K562 (cell line): ENCODE measurements at places on chromosomes 2 and 18. TPM values are rescaled to one million over a fixed set of nuclear protein-coding genes. Genes with fewer than 3 reads are reported as not detected.

Gene MYCN
- not detected in 2 replicates for polyA plus RNA-seq

GRCh38 chr18:37711766-37712505 is 146.3 kb upstream of the CELF4 start:
- DNase-seq: no peak

GRCh38 chr18:63197246-63197869 is 122.2 kb downstream of the BCL2 start:
- DNase-seq: no peak

DNA sequence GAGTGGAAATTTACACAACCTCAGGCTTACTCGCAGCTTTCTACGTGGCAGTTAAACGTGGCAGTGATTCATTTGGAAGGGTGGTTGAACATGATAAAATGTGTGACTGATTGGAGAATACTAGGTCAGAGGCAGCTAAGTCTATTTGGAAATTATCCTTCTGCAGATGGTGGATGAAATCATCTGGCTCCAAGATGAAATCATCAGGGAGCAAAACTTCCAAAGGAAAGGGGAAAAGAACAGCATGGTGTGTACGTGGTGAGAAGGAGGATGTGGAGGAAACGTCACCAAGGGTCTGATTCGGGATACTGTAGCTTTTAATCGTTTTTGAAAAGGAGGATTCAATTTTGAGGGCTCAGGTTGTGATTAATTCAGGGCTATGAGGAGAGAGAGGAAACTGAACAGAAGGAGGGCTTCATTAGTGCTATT is 47.9 kb downstream of the COL3A1 start:
- DNase-seq: no peak

- no peak for DNase-seq
Measured at GRCh38 chr2:43218155-43218701, 8.2 kb downstream of the ZFP36L2 start.
